ENCODE measurements at places on chromosomes 1 and 21.

DNA sequence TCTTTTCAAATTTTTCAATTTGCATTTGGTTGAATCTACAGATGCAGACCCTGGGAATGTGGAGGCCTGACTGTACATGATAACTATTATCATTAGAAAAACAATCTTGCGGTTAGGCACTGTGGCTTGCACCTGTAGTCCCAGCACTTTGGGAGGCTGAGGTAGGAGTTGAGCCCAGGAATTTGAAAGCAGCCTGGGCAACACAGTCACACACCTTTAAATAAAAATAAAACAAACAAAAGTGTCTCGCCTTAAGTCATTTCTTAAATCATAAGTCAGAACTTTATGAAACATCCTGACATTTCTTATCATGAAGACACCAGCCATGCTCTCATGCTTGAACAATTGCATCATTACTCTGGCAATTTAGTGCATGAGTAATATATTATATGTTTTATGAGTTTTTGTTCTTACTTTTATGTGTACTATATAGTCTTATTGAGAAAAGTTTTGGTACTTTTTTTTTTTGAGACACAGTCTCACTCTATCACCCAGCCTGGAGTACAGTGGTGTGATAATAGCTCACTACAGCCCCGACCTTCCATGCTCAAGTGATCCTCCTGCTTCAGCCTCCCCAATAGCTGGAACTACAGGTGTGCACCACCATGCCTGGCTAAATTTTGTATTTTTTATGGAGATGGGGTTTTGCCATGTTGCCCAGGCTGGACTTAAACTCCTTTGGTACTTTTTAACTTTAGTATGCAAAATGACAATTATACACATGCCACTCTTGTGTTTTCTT, 7.8 kb downstream of the TBX19 start:
- no peak for DNase-seq

DNA sequence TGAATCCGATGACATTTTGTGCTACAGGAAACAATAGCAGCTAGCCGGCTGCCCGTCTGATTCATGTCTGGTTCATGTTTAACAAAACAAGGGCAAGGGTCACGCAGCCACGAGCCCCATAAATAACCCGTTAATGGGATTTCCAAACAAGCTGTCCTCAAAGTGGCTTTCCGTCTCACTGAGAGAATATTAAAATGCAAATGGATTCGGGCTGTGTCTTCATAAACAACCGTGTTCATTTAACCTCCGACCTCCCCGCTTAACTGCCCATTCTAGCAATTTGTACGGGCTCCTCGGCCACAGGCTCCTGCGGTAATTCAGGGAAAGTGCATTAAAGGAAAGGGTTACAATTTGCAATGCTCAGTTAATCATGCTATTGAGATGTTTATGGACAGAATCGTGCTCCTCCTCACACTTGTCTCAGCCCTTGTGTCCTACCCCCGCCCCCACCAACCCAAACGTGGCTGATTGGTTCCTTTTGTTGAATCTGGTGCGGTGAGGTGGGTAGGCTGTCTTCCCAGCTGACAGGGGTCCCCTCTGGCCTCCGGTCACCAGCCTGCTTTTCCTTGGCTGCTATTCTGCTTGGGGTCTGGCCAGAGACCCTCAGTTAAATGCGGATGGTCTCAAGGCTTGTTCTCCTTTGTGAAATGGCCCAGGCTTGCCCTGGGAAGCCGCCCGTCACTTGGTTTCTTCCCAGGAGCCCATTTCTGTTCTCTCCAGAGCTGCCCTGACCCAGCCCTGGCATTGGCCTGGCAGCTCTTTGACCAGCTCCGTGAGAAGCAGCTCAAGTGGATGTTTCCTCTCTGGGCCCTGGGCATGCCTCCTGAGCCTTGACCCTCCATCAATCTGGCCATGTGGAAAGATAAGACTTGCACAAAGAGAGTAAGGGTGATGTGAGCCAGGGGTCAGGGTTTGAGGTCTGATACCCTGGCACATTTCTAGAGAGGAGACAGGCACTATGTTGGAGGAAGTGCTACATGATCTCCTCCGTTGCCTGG, 200.7 kb upstream of the POU3F1 start:
- no peak for DNase-seq

DNA sequence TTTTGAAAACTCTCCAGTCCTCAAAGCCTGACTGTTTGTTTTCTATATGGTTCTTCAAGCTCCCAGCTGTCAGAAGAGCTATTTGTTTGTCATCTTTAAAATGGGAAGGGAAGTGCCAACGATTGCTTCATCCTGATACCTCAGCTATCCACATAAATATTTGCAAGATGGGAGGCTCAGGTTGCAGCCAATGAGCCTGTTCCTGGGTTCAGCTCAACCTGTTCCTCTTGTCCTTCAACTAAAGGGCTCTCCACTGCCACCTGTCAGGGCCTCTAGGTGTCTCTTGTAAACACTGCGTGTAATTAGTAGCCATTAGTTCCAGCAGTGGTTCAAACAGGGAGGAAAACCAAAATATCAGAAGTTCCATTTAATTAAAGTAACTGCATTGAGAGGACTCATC, 445.1 kb downstream of the AJAP1 start:
- no peak for DNase-seq

- no peak for DNase-seq
These were observed 115.6 kb downstream of the XCL2 start for GRCh38 chr1:168428063-168428731.

DNA sequence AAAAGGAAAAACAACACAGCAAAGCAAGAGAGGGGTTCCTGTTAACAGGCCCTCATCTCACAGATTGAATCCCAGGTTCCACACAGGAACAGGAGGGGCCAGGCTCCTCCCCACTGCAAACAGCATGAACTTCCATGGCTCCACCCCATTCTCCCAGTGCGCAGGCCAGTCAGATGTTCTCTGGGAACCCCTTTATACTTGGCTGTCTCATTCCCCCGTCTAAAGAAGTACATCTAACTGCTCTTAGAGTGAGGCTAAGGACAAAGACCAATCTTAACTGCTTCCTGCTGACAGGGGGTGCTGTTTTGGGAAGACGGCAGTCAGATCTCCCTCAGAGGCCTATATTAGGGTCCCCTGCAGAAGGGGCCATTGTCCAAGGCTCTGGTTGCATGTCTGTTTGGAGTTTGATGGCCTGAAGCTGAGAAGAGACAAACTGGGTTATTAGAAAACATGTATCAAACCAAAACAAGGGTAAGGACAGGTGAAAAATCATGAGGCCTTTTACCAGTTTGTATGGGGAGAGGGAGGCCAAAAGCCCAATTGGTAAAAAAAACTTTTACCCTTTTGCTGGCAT, 10.5 kb upstream of the NASP start:
- no peak for DNase-seq

All from activated T-helper 1 cell treated with anti-CD3 and anti-CD28 coated beads, Interleukin-2, amount 50 U/mL, for 16 hours (primary cell).